ENCODE measurements at places on chromosomes 5 and 9.

DNA sequence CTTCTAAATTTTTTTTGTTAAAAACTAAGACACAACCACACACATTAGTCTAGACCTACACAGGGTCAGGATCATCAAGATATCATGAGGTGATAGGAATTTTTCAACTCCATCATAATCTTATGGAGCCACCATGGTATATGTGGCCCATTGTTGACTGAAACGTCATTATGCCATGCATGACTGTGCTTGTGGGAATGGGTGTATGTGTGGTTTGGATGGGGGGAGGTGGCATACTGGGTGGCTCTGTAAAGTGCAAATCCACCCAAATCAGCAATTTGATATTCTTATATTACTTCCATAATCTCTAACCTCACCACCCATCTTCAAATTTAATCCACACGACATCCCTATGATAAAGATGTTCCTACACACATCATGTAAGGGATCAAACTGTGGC lies 21.0 kb downstream of the ADRB2 start:
- no peak for DNase-seq

DNA sequence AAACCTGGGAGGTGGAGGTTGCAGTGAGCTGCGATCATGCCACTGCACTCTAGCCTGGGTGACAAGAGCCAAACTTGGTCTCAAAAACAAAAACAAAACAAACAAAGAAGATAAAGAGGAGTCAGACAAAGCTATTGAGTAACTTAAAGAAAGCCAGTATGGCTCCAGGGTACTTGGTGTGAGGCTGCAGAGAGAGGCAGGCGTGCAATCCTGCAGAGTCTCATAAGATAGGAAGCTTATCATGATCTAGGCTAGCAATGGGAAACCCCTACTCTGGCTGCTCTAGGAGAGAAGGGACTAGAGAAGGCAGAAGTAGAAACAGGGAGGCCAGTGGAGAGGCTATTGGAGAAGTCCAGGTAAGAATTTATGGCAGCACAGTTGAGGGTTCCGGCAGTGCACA lies 42.0 kb downstream of the ARRDC3 start:
- no peak for DNase-seq

DNA sequence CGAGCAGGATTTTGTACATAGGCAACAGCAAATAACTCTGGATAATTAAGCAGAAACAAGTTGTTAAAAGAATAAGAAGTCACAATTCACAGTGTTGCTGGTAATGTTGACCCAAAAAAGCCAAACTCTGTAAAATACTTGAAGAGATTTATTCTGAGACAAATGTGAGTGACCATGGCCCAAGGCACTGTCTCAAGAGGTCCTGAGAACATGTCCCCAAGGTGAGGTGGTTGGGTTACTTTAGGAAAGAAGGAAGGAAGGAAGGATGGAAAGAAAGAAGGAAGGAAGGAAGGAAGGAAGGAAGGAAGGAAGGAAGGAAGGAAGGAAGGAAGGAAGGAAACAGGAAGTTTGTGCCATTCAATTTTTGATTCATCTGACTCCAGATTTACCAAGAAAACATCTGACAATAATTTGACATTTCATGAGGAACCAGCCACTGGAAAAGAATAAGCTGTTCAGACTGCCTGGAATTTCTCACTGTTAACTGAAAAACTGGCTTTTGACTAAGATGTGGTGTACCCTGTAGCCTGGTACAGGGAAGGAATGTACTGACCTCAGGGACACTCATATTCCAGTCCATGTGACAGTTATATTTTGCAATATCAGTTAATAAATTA lies 295.9 kb upstream of the TNC start:
- DNase-seq, result no peak

GRCh38 chr5:138819081-138819480 lies 56.1 kb downstream of the LRRTM2 start:
- DNase-seq, result no peak

DNA sequence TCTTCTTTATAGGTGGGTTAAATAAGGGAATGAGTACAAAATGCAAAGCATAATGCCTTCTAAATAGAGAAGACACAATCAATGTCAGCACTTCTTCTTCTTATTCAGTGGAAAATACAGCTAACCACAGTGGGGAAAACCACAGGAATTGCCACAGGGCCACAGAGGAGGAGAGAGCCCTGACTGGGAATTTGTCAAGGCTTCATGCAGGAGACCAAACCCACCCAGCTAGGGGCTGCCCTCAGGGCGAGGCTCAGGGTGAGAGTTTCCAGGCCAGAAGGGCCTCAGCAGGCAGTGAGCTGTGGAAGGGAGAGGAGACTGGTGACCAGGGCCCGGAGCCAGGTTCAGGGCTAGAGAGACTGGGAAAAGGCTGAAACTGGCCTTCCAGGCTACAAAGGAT lies 279.1 kb downstream of the MSX2 start:
- DNase-seq, result no peak

- DNase-seq, result no peak
Observed at GRCh38 chr9:114155995-114156656, 789 bp downstream of the COL27A1 start.

DNA sequence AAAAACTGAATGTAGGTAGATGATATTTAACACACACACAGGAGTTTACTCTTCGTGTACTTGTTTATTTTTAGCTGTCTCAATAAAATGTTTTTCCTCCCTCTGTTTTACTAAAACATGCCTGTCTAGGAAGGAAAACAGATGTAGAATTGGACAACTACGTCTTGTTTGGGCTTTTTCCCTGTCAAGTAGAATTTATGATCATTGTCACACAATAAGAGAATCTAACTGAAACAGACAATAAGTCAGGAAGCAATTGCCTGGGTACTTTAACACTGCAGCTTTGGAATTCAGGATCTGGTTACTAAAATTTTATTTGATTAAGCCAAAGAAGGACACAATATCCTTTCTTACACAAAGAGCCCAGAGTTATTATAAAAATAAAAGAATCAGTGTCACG lies 164.2 kb downstream of the ZDHHC21 start:
- no peak for DNase-seq

- DNase-seq, result no peak
Observed at GRCh38 chr9:127105805-127106465, 16.5 kb downstream of the ANGPTL2 start.

GRCh38 chr5:112534611-112535255 lies 115.7 kb upstream of the EPB41L4A start:
- DNase-seq, result no peak

DNA sequence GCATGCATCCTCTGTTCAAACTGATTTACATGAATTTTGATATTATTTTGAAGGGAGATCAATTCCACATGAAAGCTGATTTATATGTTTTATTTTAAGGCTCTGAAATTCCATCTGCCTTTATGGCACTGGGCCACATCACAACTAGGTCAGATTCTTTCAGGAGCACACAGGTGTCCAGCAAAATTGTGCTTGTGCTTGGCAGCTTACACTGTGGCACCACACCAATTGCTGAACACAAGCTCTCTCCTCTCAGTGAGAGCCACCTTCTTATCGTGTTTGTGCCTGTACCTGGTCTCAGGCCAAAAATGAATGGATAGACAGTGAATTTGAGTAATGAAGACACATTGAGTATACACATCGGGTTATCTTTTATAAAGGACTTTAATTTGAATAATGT lies 200.4 kb downstream of the CDH10 start:
- DNase-seq, result no peak

GRCh38 chr5:143229896-143230675 lies 173.4 kb downstream of the NR3C1 start:
- peak; percentile 76 for DNase-seq
